CD4-positive, alpha-beta T cell treated with Interleukin-15 for 4 hours (primary cell): ENCODE measurements at places on chromosomes 3 and 15.

- no peak for DNase-seq
These were observed 42.1 kb downstream of the ESYT3 start for GRCh38 chr3:138476526-138476925.

DNA sequence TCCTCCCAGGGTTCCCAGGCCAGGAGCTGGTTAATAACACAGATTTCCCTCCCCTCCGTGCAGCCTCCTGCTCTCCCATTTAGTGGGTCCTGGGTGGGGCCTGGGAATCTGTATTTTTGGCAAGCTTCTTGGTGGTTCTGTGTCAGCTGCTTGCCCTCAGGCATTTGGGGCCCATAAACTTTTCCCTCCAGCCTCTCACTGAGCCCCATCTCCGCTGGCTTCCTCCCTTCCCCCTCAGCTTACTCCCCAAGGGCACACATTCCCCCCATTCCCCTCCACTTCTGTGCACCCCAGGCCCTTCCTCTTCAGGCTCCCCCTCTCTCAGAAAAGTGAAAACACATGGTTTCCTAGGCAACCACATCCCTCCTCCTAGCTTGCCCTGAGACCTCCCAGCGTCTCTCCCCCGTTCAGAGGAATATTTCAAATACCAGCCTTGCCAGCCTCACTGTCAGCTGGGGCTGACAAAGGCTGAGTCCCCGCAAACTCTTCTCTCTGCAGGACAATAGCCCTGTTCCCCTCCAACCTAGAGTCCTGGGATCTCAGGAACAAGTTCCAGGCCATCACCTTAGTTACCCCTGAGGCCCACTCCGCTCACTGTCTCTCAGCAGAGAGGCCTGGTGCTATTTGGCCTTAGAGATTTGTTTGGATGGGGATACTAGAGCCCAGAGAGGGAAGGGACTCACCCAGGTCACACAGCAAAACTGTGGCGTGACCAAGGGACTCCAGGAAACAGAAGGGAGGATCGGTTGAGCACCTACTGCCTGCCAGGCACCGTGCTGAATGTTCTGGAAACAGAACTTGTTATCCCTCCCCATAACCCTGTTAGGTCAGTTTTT, 44.6 kb upstream of the SMAD6 start:
- DNase-seq: no peak

GRCh38 chr3:151366993-151367392, 17.6 kb downstream of the P2RY12 start:
- DNase-seq: no peak

- no peak for DNase-seq
These were observed 5.1 kb downstream of the ZDHHC23 start for GRCh38 chr3:113952921-113953320.

GRCh38 chr3:146203776-146204175, 42.8 kb upstream of the PLOD2 start:
- DNase-seq: no peak

- peak; percentile 64 for DNase-seq
These were observed 224.6 kb downstream of the VPS13C start for GRCh38 chr15:61835496-61836106.

DNA sequence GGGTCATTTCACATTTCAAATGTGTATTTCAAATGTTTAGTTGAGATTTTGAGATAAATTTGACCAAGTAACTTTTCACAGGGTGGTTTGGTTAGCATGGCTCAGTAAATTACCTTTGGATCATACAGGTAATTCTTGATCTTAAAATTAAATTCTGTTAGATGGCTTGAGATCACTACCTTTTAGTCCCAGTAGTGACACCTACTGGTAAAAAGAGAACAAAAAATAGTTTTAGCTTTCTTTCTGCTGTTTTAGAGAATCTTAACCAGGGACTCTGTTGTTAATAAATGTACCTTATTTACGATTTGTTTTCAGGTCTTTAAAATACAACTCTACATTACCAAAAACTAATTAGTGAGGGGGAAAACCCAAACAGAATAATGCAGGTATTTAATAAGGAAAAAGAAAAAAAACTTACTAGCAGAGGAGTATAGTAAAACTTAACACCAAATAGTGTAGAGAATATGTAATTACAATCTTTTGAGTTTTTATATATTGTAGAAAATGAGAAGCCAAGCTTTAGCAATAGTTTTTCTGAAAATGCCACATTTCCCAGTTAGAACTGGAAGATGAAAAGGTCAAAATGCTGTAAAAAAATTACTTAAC, 620.3 kb upstream of the AGTR1 start:
- no peak for DNase-seq

DNA sequence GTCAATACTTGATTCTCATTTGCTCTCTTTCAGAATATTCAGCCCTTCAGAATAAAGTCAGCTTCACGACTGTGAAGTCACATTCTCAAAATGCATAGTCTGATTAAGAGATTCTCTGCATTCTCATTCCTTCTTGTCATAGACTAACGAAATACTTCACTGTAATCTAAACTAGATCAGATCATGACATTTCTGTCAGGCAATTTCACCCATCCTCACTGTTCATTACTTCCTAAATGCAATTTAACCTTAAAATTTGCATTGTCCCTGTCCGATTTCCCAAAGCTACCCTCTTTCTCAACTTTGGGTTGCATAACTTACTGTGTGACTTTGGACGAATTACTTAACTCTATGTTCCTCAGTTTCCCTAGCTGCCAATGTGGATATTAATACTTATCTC, 6.2 kb downstream of the RPL22L1 start:
- DNase-seq: no peak

- no peak for DNase-seq
These were observed 972.2 kb downstream of the SQOR start for GRCh38 chr15:46607077-46607476.

- no peak for DNase-seq
These were observed at the start of gene INSYN1 for GRCh38 chr15:73753250-73754130. TSS of gene INSYN1 (minus strand) at chr15:73753351. CDS start at chr15:73751130, 2,221 bp downstream.

DNA sequence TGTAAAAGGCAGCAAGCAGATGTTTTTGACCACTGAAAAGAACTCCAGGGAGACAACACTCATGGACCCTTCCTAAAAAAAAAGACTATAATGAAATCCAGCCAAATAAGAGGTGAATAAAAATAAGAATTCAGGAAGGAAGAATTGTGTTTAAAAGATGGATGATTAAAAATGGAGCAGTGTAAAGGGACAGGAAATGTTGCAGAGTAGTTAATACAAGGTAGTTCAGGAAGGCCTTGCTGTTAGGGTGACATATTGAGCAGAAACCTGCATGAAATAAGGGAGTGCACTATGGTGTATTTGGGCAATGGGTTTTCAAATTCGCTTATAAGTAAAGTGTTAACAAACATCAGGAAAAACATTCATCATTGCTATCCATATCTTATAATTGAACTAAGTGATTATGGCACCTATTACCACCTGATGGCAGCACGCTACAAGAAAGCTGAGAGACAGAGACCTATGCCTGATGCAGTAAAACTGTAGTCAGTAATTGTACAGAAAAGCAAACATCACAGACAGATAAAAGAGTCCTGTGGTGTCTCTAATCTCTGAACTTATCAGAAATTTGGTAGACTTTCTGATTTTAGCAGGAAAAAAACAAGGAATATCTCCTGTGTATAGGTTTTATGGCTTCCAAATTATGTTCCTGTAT, 5.8 kb upstream of the DBR1 start:
- peak; percentile 40 for DNase-seq

DNA sequence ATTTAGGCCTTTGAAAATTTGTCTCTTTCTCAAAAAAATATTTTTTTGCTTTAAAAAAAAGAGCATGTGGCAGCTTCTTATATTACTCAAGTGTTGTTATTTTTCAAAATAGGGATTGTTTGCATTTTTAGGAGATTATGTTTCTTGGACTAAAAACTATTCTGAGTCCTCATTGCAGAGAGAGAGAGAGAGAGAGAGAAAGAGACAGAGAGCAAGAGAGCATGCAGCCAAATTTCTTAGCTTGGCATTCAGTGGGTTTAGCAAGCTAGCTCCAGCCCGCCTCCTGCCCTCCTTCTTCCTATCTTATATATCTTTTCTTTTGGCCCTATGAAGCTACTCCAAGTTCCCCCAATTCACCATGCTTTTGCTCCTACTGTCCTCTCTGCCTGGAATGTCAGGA, 55.7 kb downstream of the CEMIP start:
- no peak for DNase-seq

GRCh38 chr3:184672977-184673870, 38.6 kb downstream of the MAGEF1 start:
- DNase-seq: no peak

- DNase-seq: no peak
These were observed 553.1 kb upstream of the BCHE start for GRCh38 chr3:166390303-166390702.

GRCh38 chr3:103295974-103296570, 861.3 kb downstream of the ZPLD1 start:
- no peak for DNase-seq

GRCh38 chr15:39713846-39714245, 68.8 kb downstream of the FSIP1 start:
- no peak for DNase-seq

- DNase-seq: no peak
These were observed 2.6 kb upstream of the NFKBIZ start for GRCh38 chr3:101846709-101847108.

DNA sequence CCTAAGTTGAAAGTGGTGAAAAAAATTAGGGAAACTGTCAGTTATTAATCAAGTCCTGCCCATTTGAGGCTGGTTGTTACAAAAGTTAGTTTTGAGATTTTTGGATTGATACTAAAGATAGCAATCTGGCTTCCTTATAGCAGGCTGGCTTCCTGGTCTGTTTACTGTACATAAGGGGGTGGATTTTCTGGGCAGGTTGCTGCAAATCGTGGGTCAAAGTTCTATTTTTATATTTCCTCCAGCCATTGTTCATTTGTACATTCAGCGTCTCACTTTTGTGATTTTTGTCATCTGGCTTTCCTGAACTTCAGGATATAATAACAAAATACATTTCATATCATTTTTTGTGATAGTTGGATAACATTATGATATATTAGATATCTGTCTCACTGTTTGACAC, 49.5 kb downstream of the CLDN1 start:
- DNase-seq: no peak

GRCh38 chr15:68346979-68347378, 69.4 kb downstream of the FEM1B start:
- no peak for DNase-seq

GRCh38 chr3:11514191-11514821, 129.4 kb downstream of the VGLL4 start:
- DNase-seq: no peak

GRCh38 chr15:42191610-42192346, 16.3 kb downstream of the VPS39 start:
- DNase-seq: no peak

DNA sequence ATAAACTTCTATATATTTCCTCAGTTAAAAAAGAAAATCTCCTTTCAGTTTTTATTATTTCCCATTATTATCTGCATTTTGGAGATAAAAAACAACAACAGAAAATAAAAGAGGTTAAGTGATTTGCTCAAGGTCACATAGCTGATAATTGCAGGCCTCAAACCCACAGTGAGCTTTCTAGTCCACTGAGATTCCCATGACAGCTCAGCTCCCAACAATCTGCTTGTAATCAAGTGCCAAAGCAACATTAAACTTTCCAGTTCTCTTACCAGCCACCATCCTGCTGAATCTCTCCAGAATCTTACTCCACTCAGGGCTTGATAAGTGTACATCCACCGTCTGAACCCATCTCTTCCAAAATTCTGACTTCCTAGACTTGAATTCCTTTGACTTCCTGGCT, 318.2 kb upstream of the SEMA6D start:
- DNase-seq: no peak

DNA sequence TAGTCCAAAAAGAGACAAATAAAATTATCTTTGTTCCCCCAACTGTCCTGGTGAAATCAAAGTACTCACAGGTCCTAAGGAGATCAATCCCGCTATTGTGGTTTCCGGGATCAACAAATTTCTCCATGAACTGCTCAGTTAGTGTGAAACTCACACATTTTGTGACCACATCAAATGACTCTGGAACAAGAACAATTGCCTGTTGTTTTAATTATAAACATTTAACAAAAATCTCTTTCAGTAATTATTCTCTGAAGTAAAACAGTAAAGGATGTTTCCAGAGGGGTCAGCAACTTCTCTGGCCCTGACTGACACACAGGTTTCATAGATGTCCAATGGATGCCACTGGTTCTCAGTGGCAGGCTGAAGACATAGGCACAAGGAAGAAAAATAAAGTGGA, 3.9 kb downstream of the CLDND1 start:
- DNase-seq: no peak

- no peak for DNase-seq
These were observed 9.5 kb downstream of the EBLN2 start for GRCh38 chr3:73070675-73071575.

DNA sequence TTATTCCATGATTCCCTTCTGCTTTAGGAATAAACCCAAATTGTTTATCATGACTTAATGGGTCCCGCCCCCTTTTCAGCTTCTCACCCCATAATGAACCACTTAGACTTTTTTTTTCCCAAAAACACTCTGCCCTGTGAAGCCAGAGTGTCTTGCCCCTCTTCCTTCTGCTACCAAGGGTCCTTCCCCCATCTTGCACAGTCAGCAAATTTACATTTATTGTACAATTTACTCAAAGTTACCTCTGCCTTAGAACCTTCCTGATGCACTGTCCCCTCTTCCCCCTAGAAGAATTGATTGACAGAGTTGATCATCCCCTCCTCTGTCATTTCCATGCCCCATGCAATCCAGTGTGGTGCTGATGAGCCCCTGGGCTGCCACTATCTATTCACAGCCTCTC, 101.5 kb upstream of the PPP2R3A start:
- no peak for DNase-seq

DNA sequence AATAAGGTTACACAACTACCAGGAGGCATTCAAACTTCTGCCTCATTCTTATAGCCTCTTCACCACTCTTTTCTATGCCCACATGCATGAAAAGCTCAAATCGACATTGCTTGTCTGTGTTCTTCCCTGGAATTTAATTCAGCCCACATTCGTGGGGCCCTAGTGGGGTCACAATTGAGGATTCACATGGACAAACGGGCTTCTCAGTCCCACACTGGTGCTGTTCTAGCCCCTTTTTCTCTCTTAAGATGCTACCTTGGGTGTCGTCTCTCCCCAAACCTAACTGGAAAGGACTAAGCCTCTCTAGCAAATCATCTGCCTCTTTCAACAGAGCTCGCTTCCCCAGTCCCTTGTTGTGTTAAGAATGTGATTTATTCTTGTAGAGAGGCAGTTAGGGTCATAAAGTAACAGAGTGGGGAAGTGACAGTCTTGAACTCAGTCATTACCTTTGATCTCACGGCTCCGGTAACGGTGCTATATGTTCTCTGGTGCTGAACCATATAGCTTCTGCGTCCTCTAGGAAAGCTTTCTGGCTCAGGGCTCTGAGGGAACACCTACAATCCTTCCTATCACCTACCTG, 4.9 kb downstream of the LPP start:
- DNase-seq: no peak

DNA sequence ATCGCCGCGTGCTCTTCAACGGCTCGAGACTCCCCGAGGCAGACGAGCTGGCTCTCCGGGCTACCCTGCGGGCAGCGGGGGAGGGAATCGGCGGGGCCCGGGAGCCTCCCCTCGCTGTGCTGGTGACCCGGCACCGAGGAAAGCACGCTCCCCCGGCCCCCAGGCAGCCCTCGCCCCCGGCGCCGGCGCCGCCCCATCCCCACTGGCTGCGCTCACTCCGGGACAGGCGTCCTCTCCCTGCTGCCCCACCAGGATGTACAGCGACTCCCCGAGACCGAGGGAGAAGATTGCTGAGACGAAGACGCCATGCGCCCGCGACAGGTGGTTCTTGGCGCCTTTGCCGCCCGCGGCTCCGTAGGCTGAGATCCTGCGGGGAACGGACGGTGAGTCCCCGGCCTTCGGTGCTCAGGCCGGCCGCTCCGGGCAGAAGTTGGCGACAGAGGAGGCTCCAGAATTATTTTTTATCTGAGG, 1.7 kb downstream of the LTK start:
- DNase-seq: no peak

- no peak for DNase-seq
These were observed 17.9 kb upstream of the NMNAT3 start for GRCh38 chr3:139695426-139696313.
